Dermis microvascular lymphatic vessel endothelial cell (primary cell): ENCODE measurements at places on chromosomes 7 and 10.

- no peak for DNase-seq
Measured at GRCh38 chr10:36051500-36051991, 409.4 kb upstream of the FZD8 start.

GRCh38 chr7:92609921-92610518 is 19.8 kb upstream of the FAM133B start:
- DNase-seq, result no peak

DNA sequence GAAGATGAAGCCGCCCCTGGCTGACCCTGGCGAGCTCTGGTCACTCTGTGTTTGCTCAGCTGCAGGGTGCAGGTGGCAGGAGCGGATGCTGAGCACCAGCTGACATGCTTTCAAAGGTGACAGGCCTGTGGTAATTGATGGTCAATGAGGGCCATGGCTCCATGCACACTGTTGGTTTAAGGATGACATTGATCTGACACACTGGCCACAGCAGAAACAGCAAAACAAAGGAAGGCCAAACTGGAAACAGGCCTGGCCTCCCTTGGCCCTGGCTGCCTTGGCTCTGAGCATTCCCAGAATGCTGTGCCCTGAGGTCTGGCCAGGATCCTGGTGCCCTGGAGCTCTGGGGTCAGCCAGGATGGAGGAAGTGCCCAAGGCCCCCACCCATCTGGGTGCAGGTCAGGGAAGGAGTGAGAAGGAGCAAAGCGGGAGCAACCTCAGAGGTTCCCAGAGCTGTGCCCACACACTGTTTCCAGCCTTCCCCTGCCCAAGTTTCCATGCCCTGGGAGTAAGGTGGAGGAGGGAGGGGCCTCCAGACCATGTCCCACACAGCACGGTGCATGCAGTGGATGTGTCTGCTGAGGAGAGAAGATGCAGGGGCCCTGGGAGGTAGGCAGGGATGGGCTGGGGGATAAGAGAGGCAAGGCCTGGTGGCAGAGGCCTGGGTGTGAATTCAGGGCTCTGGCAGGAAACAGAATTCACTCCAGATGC is 302.2 kb downstream of the RPS24 start:
- peak; percentile 76 for DNase-seq

DNA sequence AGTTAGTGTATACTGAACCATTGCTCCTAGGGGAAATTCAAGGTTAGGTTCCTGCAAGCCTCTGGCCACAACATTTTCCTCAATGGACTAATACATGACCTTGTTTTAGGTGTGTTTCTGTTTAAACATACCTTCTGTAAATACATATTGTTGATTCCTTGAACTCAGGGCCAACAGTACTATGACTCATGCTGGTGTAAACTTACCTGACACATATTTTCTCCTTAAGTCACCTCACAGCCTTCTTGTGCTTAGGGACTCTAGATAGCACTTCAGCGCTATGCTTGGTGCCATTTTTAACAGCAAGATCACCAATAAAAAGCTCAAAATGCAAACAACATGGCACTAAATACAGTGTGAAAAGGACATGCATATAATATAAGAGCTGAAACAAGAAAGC is 176.4 kb downstream of the TAX1BP1 start:
- no peak for DNase-seq

- DNase-seq, result peak; percentile 49
Measured at GRCh38 chr10:6667679-6668270, 87.7 kb upstream of the PRKCQ start.

DNA sequence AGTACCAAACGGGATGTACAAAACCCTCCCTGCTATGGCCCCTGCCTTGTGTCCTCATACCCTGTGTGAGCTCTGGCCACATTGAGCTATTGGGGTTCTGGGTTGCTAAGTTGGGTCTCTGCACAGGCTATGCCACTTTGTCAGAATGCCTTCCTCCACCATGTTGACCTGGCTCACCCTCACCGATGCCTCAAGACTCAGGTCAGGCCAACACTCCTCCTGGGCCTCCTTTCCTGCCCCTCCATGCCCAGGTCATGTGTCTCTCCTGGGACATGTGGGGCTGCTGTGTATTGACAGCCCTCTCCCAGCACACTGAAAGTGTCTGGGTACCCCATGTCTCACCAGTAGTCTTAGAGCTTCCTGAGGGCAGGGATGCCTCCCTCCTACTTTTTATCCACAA is 14.6 kb downstream of the TRPV5 start:
- no peak for DNase-seq

DNA sequence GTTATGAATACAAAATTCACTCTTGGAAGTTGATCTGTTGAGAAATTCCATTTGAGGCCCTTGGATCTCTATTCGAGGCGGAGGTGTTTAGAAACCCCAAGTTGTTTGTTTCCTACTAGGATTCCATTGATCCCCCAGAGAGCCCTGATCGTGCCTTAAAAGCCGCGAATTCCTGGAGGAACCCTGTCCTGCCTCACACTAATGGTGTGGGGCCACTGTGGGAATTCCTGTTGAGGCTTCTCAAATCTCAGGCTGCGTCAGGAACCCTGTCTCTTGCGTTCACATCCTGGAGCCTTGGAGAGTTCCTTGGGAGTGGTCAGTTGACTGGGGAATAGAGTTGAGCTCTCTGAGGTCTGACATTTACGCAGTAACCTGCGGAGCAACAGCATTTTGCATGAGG is 1.2 kb downstream of the CFAP69 start:
- DNase-seq, result no peak

DNA sequence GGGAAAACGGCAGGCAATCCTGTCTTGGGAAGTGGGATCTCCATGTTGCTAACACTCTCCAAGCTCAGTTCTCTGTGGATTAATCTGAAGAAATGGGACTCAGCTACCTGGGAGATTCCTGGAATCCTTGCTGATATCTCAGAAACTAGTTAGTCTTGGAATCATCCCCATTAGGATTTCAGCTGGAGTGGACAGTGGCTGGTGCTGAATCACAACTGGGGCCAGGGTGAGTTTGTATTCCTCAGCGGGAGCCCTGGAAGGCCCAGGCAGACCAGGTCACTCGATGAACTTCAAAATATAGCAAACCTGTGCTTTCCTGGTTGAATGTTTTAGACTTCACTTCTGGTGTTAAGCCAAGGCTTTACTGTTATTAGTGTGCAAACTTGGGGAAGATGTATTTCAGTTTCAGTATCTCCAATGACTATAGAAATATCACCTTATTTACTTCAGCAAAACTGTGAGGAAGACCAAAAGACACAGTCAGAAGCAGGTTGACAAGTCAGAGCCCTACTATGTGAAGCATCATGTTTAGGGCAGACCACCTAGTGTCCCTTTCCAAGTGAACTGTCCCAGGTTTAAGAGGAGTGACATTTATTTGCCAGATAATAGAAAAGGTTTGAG is 126.1 kb downstream of the AOAH start:
- no peak for DNase-seq

DNA sequence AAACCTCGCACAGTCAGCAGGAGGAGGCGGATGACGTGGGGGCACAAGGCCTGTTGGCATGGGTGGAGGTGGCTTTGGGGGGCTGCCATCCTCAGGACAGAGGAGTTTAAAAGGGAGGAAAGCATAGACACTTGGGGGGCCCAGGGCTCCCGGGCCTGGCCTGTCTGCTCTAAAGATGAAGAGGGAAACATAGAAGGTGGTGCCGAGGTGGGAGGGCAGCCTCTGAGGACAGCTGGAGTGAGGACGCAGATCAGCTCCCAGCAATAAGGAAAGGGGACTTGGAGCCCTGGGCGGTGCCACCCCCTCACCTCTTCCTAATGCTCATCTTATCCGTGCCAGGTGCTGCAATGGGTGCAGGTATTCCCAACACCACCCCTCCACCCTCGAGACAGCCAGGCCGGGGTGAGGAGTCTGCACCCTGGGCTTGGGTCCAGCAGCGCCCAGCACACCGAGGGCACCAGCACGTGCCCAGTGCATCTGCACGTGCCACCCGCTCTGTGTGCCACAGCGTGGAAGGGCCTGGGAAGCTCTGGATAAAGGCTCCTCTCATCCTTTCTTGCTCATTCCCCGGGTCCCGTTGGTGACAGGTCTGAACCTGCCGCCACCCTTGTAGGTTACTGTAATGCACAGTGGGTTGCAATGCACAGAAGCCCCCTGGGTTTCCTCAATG is 566.0 kb upstream of the FOXK1 start:
- no peak for DNase-seq

GRCh38 chr7:16492513-16493062 is 27.1 kb upstream of the SOSTDC1 start:
- DNase-seq, result peak; percentile 3

GRCh38 chr7:75559355-75559975 is 67.3 kb downstream of the SPDYE5 start:
- no peak for DNase-seq

GRCh38 chr7:156656598-156656997 is 16.0 kb downstream of the RNF32 start:
- DNase-seq, result no peak

- DNase-seq, result no peak
Measured at GRCh38 chr10:10017716-10018115, 1000.0 kb upstream of the CELF2 start.

GRCh38 chr7:130279286-130279685 is 12.6 kb downstream of the CPA2 start:
- no peak for DNase-seq

- DNase-seq, result no peak
Measured at GRCh38 chr10:96663797-96664196, 56.5 kb downstream of the PIK3AP1 start.

GRCh38 chr10:52379287-52379686 is 65.2 kb downstream of the DKK1 start:
- no peak for DNase-seq

- DNase-seq, result peak; percentile 57
Measured at GRCh38 chr7:48109848-48110663, 21.0 kb downstream of the UPP1 start.

DNA sequence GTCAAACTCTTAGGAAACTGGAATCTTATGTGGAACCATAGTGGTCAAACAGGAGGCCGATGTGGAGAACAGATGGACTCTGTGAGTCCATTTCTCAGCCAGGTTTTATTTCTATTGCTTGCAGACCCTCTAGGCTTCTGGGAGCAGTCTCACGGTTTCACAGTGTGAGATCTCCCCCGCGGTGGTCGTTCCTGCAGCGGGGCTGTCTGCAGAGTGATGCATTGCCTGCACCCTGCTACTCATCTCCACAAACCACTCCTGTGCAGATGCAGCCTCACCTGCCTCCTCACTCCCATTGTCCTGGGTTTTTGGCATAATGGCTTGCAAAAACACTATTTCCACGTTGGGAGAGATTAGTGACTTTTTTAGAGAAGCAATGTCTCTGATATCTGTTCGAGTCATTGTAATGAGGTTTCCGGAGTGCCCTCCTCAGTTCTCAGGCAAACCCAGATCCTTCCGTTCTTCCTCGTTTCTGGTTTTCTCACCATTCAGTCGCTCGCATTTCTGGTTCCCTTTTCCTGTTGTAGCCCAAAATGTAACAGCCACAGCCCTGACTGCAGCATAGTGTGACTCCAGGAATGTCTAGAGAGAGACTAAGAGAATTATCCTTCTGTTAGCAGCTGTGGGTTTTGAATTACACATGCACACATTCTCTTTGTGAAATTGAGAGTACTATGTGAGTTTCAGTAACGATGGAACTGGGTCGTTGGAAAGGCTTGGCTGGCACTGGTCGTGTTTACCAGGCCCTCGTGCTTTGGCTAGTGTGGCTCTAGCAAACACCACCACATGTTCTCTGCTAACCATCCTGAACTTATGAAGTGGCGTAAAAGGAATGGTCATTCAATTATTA is 30.2 kb downstream of the ACADSB start:
- DNase-seq, result no peak

- DNase-seq, result no peak
Measured at GRCh38 chr10:104329735-104330134, 8.5 kb downstream of the ITPRIP start.

DNA sequence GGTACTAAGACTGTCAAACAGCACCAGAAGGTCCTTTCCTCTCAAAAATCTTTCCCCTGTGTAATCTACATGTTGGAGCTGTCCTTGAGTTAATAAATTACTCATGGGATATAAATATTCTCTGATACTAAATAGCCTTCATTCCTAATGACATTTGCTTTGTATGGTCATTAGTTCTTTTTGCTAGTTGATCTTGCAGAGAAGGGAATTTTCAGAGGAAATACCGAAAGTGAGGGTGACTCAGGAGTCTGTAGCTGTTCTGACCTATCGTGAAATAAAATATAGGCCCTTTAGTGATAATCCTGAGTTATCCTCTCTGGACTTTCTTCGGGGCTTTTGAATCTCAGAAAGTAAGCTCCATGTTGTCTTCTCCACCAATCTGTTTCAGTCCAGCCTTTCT is 19.4 kb upstream of the CLDN12 start:
- DNase-seq, result no peak

GRCh38 chr10:74766501-74766900 is 59.9 kb upstream of the KAT6B start:
- DNase-seq, result no peak

- no peak for DNase-seq
Measured at GRCh38 chr7:151869968-151870918, 6.7 kb downstream of the PRKAG2 start.

- DNase-seq, result no peak
Measured at GRCh38 chr7:128115821-128116723, 84.8 kb upstream of the LRRC4 start.

DNA sequence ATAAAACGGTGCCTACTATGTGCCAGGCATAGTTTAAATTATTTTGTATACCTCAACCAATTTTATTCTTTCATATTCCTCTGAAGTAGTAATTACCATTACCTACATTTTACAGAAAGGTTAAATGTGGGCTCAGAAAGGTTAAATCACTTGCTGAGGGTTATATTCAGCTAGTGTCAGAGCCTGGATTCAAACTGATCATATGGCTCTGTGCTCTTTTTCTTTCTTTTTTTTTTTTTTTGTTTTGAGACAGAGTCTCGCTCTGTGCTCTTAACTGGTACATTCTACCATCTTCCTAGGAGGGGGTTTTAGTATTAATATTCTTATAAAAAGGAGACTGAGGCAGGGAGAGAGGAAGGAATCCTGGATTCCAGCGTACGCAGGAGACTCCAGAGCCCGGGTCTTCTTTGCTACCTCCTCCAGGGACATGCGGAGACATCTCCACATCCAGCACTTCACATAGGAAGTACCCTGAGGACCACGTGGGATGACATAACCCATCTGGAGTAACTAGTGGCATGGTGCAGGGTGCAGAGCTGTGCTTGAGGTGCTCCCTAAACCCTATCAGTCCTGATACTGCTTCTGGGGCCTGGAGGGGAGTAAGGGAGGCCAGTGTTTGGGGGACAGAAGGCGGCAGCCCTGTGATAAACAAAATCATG is 29.6 kb upstream of the ATXN7L1 start:
- no peak for DNase-seq

GRCh38 chr7:149598721-149599308 is 101.2 kb upstream of the ZNF746 start:
- DNase-seq, result peak; percentile 39

DNA sequence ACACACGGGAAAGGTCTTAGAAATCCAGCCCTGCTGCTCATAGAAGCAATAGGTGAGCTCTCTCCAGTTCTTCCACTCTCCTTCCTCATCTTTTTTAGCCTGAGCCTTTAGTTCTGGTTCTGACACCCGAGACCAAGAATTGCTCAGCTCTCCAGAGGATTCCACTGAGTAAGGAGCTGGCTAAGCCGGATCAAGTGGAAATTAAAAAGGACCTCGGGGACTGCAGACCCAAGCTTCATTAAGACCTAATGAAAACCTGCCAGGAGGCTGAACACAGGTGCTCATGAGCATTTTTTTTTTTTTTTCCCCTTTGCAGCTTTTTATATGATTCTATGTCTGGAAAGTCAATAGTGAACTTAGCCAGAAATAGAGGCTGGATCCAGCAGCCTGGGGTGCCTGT is 1176.0 kb upstream of the AUTS2 start:
- no peak for DNase-seq
